ENCODE measurements at places on chromosomes 5 and 9.

DNA sequence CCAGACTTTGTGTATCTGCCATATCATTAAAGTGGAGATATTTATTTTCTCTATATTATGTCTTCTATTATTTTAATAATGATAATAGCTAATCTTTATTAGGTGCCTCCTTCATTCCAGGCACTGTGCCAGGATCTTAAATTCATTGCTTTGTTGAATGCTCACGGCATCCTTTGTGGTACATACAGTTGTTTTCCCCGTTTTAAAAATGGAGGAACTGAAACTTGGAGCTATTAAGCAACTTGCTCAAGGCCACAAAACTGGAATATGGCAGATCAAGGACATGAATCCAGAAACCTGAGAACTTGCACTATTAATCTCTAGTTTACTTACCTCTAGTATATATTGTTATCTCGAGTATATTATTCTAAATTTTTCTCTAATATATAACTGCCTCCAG, 41.5 kb upstream of the PPP3R2 start:
- DNase-seq: no peak

DNA sequence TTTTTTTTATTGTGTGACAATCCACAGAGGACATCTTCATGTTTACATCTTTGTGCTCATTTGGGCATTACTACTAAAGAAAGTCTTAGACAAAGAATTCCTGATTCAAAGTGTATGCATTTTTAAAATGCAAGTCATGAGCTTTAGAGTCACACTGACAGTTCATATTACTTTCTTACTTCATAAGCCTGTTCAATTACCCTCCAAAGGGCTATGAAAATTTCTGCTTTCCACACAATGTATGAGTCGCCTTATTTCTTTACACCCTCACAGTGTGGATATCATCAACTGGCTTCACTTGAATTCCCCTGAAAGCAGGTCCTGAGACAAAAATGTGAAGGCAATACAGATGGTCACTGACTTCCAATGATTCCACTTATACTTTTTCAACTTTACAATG, 280.4 kb upstream of the PTGER4 start:
- no peak for DNase-seq

- DNase-seq: no peak
These were observed 40.3 kb downstream of the PRKACG start for GRCh38 chr9:68973619-68974018.

DNA sequence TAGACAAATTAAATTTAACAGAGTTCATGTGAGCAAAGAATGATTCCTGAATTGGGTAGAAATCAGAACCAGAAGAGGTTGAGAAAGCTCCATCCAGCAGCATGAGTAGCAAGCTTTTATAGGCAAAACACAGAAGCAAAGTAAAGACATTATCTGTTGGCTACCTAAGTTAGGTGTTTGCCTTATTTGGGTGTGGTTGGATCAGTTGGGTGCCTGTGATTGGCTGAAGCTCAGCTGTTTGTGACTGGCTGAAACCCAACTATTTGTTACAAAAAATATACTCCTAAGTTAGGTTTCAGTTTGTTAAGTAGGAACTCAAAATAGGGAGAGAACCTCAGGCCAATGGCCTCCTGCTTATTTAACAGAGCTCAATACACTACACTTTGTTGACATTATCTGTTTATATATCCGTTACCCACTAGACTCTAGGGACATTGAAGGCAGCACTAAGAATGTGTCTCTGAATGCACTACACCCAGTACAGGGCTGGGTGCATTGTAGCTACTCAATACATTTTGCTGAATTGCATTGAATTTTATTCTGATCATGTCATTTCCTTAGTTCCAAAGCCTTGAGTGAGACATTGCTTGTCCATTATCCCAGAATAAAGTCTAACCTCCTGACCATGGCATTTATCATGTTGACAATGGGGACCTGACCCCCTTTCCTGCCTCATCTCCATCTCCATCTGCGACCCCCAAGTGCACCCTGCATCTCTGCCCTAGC, 98.7 kb downstream of the CCDC192 start:
- no peak for DNase-seq

DNA sequence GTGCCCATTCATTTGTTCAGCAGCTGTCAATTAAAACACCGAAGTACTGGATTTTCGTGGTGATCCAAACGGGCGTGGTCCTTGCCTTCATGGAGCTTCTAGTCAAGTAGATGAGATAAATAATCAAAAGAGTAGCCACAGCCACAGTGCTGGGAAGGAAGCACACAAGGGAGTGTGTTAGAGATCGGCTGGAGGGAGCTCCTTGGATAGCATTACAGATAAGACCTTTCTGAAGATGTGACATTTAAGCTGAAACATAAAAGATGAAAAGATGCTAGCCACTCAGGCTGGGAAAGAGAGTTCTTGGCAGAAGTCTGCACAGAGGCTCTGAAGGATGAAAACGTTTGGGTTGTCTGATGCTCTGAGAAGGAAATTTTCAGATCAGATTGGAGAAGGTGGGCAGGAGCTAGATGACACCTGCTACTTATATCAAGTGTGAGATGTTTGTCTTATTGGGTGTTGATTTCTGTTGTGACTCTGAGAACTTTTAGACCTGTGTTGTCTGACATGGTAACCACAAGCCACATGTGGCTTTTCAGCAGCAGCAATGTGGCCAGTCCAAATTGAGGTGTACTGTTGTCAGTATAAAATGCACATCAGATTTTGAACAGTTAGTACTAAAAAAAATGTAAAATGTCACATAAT, 123.9 kb downstream of the TLE4 start:
- no peak for DNase-seq

DNA sequence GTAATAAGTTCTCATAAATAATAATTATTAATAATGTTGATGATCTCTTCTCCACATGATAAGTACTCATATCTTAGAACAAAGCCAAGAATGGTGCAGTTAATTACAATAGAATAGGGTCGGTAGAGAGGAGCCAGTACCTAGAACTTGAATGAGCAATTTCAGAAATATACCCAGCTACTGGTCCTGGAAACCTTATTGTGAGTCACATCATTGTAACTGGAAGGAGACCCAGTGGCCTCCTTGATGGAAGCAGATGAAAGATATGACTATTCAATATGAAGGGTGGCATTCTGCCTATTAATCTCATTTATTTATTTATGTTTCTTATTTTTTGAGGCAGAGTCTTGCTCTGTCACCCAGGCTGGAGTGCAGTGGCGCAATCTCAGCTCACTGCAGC, 37.7 kb upstream of the SHOC1 start:
- no peak for DNase-seq

DNA sequence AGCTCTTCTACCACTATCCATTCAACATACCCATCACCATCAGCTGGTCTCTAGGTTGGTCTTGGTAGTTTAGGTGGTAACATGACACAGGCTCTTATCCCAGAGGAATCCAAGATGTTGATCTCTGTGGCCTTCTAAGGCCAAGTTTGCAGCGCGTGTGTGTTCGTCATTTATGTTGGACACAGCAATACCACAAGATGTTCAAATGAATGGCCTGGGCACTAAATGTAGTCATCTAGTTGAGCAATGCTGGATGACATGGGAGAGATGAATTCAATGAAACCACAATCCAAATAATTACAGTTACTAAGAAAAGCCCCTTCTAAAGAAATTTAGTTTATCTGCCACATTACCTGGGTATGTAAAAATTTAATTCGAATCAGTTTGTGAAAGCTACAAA, 292.4 kb downstream of the MRPS30 start:
- no peak for DNase-seq

GRCh38 chr9:19999491-20000057, 210.7 kb upstream of the SLC24A2 start:
- DNase-seq: no peak

DNA sequence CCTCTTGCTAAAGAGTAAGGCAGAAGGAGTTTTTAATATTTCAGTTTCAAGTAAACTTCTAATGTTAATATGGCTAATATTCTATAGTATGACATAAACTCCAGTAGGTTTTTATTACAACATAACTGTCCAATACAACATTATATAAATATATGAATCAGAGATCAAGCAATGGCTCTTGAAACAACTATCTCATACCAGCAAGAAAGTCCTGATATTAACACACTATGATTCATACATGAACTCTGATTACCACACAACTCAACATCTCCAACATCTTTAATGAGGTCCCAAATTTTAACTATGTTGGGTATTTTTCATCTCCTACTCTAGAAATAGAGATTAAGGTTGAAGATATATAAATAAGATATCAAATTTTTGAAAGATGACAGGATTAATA, 878.3 kb downstream of the TLE1 start:
- DNase-seq: no peak

DNA sequence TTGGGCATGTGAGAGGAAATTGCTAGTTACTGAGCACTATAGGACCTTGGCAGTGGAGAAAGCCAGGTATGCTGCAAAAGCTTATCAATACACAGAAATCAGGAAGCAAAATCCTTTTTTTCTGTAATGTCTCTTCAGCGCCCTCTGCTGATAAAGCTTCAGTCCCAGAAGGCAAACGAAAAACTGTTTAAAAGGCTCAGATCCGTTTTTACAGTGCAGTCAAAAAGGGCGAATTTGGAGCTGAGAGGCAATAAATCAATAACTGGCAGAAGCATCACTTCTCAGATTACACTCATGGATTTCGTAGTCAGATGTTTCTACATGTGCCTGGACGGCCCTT, 1.1 kb upstream of the MAN2A1 start:
- DNase-seq: no peak

GRCh38 chr9:123316053-123316718, 39.8 kb upstream of the CRB2 start:
- DNase-seq: no peak

DNA sequence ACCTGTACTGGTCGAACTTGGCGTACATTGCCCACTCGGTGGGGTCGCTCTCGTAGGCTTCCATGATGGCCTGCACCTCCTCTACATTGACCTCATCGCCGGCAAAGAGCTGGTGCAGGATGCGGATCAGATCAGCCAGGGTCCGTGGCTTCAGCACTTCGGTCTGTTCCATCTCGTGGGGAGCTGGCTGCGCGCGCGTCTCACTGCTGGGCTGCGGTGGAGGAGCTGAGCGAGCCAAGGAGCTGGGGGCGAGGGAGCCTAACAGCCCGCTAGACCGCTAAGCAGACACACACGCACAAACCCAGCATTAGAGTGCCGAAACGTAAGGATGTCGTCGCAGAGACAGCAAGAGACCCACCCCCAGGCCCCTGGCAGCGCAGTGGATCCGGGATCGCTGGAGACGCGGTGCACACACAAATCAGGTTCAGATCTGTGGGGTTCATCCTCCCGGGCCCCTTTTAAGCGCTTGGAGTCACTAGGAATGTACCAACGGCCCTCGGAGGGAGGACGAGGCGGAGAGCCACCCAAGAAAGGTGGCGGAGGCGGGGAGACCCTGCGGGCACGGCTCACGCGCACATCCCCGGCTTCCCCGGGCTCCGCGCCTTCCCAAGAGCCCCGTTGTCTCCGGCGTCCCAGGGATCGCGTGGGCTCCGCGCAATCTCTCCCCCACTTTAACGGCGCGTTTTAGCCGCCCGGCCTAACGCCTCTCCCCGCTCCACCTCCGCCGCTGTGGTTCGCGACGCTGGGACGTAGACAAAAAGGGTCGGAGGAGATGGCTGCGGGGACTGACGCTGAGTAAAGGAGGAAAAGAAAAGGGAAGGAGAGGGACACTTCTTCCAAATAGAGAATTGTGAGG, at the start of gene CDO1:
Gene CDO1 (minus strand): TSS at position 434 of the 856 bp plus-strand sequence. CDS start 262 bp downstream, at position 172.
- peak; percentile 74 for DNase-seq

- DNase-seq: no peak
These were observed 14.6 kb downstream of the TMEM171 start for GRCh38 chr5:73135021-73135420.

- DNase-seq: no peak
These were observed 30.6 kb downstream of the CLINT1 start for GRCh38 chr5:157828105-157828943.

DNA sequence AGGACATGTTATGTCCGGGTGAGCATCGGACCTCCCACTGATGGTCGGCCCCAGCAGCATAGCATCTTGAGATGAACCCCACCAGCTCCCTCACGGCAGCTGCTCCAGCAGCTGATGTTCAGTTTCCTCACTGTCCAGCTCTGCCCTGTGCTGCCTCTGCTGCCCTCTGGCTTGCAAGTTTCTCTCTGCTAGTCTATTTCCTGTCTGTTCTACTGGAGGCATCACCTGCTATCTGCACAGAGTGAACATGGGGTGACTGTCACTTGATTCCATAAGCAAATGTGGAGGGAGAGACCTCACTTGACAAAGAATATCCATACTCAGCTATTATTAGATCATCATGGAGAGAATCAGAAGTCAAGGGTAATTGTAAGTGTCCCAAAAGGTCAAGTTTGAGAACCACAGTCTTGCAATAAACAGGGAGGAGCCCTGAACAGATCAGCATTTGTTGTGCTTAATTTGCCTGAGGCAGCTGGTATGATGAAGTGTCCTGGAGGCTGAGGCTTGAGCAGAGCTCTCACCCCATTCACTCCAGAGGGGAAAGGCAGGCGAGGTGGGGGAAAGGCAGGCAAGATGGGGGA, 702.8 kb downstream of the SEMA5A start:
- DNase-seq: no peak

GRCh38 chr5:138770977-138771376, 17.8 kb downstream of the CTNNA1 start:
- DNase-seq: no peak

GRCh38 chr5:76016258-76016657, 66.9 kb upstream of the SV2C start:
- no peak for DNase-seq

GRCh38 chr9:85040146-85040545, 370.6 kb downstream of the NTRK2 start:
- DNase-seq: no peak

GRCh38 chr5:17723876-17724275, 89.6 kb downstream of the TAF11L14 start:
- no peak for DNase-seq

GRCh38 chr5:93601802-93602155, 18.8 kb downstream of the NR2F1 start:
- no peak for DNase-seq

DNA sequence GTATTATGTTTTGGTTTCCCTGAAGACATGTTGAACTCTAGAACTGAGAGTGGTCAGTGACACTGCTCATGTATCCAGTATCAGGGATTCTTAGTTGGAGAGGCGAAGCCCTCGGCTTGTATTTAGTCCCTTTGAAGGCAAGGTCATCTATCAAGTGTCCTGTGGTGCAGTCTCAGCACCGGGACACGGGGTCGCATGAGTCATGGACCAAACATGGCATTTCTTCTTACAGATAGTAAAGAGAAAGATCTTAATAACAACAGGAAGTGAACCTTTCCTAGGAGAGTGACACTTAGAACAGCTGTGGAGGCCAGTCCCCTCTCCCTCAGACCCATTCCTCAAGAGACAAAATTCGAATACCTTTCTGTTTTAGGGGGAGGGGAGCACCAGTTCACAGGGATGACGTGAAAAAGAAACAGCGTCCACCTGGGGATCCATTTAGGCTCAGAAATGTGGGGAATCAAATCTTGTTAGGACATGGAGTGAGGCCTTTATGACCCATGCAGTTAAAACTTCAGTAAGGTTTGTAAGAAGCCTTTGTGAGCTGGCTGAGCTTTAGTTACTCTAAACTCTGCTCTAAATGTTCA, 86.5 kb downstream of the ADGRV1 start:
- no peak for DNase-seq

DNA sequence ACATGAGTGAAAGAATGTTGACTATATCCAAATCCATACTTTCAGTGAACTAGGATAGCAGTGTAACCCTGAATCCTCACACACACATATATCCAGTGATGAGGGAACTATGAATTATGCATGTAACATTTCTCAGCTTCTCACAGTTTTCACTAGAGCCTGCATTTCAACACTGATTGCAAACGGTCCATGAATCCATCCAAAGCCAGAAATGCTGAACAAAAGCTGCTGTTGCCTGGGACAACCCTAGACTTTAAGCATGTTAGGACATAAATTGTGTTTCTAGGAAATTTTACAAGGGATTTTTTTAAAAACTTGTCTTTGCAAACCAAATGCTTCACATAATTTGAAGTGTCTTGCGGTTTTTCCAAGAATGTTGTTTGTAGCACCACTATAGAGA, 2010.0 kb upstream of the WWC1 start:
- DNase-seq: no peak
